ENCODE measurements at places on chromosomes 6 and 20.

GRCh38 chr20:47620808-47621805 lies 119.4 kb downstream of the NCOA3 start:
- DNase-seq, result no peak

DNA sequence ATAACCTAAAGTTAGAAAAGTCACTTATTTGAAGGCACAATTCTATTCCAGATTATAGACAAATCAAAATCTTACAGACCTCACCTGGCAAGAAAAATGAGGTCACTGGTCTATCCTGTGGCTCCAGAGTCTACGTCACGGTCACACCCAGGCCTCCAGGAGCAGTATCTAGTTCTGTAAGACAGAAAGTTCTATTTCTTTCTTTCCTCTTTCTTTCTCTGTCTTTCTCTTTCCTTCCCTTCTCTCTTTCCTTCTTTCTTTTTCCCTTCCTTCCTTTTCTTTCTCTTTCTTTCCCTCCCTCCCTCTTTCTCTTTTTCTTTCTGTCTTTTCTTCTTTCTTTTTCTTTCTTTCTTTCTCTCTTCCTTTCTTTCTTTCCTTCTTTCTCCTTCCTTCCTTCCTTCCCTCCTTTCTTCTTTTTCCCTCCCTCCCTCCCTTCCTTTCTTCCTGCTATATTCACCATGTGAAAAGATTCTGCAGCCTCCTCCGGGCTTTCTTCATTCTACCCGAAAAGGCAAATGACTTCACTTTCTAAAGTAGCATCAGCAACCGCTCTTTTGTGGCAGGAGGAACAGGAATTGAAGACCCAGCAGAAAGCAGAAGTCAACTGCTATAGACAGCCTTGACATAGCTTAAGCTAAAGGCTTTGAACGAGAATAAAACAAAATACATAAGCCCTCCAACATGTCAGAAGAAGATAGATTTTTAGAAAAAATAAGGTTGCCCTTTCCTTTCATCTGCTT lies 83.9 kb upstream of the SIRPG start:
- DNase-seq, result no peak

DNA sequence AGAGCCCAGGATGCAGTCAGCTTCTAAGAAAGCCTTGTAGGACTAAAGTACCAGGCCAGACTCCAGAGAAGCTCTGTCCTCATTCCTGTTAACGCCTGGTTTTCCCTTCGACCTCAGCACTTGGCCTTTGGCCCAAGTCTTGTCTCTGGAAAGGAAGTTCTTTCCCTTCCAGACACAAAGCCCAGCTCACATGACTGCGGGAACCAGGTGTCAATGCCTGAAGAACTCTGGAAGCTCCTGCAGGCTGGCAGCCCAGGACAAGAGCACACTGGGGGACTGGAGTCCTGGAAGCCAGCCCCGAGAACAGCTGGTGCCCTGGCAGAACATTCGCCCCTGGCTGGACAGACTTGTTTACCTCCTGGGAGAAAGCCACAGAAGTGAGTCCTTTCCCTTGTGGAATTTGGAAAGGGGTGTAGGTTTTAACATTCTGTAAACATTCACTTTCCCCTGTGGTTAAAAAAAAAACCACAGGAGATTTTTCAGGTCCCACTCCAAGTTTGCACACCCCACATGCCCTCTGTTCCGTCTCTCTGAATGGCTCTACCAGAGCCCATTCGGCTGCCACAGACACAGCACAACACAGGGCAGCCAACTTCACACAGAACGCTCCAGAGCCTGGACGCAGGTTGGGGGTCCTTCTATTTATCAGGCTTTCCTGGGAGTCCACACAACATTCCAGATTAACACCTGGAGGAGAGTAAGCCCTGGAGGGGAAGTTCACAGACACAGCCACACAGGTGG lies 18.1 kb downstream of the ACSS1 start:
- no peak for DNase-seq

DNA sequence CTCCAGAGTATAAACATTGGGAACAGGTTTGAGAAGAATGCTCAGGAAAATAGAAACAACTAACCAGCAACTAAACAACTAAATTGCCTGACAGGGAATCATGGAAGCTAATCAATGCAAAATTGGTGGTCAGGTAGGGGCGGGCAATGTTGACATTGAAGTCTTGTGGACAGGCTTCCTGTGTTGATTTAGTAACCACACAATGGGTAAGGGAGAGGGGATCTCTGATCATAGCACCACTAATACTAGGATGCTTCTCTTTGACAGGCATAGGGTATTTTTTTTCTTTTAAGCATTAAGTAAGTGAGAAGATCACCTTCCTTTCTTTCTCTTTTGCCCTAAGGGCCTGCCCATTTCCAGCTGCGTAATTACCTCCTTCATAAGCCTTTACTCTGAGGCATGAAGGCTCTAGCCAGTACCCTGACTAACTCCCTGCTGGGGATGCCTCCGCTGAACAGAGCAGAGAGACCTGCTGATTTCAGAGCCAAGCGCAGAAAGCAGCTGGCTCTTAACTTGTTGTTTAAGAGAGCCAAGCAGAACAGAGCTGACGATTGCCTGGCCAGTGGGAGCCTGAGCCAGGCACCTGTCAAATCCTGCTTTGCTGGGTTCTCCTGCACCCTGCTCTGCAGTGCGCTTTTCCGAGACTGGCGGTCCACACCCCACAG lies 118.7 kb downstream of the BMP2 start:
- no peak for DNase-seq

GRCh38 chr6:131755597-131755996 lies 44.8 kb upstream of the CTAGE9 start:
- DNase-seq, result no peak

GRCh38 chr6:133503336-133503729 lies 262.2 kb downstream of the EYA4 start:
- no peak for DNase-seq

- DNase-seq, result no peak
Measured at GRCh38 chr6:46376562-46377061, 114.6 kb downstream of the RCAN2 start.

- DNase-seq, result no peak
Measured at GRCh38 chr20:59308493-59309201, 8.2 kb downstream of the EDN3 start.

- DNase-seq, result no peak
Measured at GRCh38 chr6:30319146-30319835, 7.4 kb upstream of the TRIM39 start.

- DNase-seq, result no peak
Measured at GRCh38 chr20:56353356-56353755, 5.4 kb upstream of the FAM210B start.

- DNase-seq, result no peak
Measured at GRCh38 chr6:80527552-80528052, 421.1 kb downstream of the BCKDHB start.

DNA sequence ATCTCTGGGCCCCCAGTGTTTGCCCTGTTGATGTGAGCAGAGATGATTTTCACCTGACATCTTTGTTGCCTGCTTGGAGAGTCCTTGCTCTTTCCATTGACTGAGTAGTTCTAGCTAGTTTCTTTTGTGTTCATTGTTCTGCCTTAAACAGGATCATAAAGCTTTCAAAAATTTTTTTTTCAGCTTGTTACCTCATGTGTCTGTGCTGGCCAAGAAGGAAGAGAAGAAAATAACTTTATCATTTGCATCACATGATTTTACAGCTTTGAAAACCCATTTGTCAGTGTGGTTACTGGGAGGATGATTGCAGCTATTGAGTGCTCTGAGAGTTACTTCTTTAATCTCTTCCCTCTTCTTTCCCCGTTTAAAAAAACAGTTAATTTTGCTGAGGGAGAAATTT lies 16.0 kb downstream of the FOXO3 start:
- DNase-seq, result no peak

DNA sequence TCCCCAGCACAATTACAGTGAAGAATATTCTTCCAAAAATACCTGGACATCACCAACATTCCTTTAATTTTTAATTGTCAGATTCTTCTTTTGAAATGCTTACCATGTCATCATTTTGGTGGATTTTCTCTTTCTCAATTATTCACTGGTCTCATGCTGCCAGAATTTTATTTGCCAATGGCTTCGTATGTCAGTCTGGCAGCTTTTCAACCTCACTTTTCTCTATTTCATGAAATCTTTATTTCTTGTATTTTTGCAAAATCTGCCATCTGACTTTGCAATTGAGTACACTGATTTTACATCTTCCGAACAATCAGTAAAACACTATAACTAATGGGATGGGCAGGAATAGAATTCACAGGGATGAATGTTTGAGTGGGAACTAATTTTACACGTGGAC lies 84.1 kb downstream of the BTBD9 start:
- DNase-seq, result no peak

- DNase-seq, result no peak
Measured at GRCh38 chr20:10605547-10606195, 68.1 kb downstream of the JAG1 start.

DNA sequence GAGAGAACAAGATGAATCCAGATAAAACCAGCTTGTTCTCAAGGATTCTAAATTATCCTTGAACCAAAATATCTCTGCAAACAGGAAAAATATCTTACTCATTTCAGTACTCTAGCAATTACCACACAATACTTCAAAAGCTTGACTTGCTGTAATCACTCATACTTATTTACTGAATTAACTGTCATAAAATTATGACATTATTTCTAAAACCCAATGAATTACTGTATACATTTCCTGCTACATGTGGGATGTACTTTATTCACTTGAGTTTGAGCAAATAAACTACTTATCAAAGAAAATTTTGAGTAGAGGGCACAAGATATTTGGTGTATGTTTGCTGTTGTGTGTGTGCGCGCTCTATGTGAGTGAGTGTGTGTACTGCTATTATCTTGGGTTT lies 9.7 kb downstream of the EIF2S2 start:
- DNase-seq, result no peak

DNA sequence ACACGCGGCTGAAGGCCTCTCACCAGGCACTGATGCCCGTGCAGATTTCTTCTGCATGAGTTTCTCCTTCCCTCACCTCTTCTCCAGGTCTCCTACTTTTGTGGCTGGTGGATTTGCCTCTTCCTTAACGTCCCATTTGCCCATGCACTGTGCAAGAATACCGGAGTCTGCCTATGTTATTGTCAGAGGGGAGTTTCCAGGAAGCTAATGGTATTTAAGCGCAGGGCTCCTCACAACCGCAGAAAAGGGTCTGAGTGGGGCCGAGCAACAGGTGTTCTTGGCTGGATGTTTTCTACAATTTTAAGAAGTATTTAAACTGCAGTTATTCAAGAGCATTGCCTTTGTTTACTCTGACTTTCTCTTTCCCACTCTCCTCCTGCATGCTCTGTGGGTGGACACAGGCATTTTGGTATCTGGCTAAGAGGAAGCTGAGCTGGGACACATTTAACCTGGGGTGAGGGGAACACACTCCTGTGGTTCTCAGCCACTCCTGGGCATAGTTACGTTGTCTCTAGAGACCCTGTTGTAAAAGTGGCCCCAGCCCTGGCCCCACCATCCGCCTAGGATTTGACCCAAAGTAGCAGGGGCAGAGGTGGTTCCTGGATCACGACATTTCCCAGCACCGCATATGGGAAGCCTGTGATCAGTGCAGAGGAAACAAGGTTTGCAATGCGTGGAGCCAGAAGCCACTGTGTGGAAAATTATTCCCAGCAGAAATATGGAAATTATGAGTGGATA lies 34.4 kb downstream of the GGTLC1 start:
- no peak for DNase-seq

DNA sequence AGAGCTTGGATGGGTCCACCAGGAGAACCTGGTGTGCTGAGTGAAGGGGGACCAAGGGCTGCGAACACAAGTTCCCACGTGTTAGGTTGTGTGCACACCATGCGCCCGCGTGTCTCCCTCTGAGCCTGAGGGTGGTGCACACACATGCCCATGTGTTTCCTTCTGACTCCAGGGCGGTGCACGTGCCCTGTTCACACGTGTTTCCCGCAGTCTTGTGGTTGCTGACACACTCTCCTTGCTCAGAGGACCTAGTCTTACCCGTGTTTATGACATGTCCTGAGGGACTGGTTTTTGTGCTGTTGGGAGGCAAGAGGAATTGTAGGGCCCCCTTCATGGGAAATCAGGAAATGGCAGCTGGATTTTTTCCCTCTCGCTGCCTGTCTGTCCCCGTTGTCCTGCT lies 36.3 kb upstream of the PCMTD2 start:
- no peak for DNase-seq

DNA sequence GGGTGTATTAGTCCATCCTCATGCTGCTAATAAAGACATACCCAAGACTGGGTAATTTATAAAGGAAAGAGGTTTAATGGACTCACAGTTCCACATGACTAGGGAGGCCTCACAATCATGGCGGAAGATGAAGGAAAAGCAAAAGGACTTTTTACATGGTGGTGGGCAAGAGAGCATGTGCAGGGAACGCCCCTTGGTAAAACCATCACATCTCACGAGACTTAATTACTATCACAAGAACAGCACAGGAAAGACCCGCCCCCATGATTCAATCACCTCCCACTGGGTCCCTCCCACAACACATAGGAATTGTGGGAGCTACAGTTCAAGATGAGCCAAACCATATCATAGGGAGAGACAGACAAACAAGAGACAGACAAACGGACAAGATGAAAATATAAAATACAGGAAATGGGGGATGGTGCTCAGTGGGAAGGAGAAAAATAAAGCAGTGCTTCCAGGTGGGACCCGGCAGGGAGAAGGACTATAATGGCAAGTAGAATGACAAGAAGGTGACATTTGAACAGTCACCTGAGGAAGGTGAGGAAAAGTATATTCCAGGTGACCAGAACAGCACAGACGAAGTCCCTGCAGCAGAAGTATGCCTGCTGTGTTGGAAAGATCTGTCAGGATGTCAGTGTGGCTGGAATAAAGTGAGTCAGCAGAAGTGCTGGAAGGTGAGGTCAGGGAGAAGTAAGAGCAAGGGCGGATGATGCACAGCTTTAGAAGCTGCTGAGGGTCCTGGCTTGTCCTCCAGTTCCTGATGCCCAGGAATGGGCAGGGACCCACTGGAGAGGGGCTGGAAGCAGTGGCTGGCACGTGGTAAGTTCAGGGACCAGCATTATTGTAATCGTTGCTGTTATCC lies 61.1 kb downstream of the SLC2A10 start:
- DNase-seq, result no peak

DNA sequence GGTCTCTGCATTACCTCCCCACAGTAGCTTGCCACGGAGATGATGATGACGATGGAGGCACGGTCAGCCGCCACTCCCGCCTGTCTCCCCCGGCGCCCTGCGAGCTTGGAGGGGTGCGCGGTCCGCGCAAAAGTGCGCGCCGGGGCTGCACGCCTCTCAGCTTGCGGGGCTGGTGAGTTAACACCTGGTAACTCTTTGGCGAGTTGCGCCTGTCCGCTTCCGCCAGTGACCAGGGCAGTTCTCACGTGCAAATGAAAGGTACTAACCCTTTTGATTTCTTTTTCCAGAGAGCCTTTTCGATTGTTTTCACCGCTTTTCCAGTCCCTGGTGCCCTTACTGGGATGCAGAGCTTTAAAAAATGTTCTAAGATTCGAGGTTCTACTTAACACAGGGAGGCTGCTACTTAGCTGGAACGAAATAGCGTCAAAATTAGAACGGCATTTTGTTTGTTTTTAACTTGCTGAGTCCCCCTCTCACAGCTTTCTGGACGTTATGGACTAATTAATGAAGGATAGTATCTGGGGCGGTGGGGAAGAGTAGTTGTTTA lies 6.2 kb downstream of the GRIK2 start:
- DNase-seq, result no peak

- no peak for DNase-seq
Measured at GRCh38 chr6:143221698-143222097, 161.0 kb downstream of the AIG1 start.

GRCh38 chr6:107703606-107704005 lies 120.5 kb downstream of the SCML4 start:
- no peak for DNase-seq

GRCh38 chr6:149364557-149364956 lies 35.5 kb upstream of the SUMO4 start:
- DNase-seq, result no peak

All from activated CD4-positive, alpha-beta T cell treated with anti-CD3 and anti-CD28 coated beads, Interleukin-2, amount 50 U/mL, for 1 hour (primary cell).